ENCODE measurements at places on chromosomes 1 and 21. TPM values are rescaled to one million over a fixed set of nuclear protein-coding genes. Genes with fewer than 3 reads are reported as not detected.

- no peak overlapping the region for H3K27ac ChIP-seq
- no peak for DNase-seq
- no peaks in the 10 kb centered on the region for H3K36me3 ChIP-seq
- no peaks in the 10 kb centered on the region for H3K4me1 ChIP-seq
Observed at GRCh38 chr1:97538113-97538512, 382.7 kb downstream of the DPYD start.

The CYP4B1 gene
- not detected for total RNA-seq

- no peak overlapping the region for H3K4me3 ChIP-seq
- peaks cover 19% of the 10 kb centered on the region for H3K4me1 ChIP-seq
- H3K27ac ChIP-seq: no peak overlapping the region
- no peak for DNase-seq
- peaks cover 5% of the 10 kb centered on the region for H3K27me3 ChIP-seq
Observed at GRCh38 chr1:19074361-19074901, 118.0 kb upstream of the IFFO2 start.

The SRSF11 gene
- total RNA-seq: 118 TPM

DNA sequence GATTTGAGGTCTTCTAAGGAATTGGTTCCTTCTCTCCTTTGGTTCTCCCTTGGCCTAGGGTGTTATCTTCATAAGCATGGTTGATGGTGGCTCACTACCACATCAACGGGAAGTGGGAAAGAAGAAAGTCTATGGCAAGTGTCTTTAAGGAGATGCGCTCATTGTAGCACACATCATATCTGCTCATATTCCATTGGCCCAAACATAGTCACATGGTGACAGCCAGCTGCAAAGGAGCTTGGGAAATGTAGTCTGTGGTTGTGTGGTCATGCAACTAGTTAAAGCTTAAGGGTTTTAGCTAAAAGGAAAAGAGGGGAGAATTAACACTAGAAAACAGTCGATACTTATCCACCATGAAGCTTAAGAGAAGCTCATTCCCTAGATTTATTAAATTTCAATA is 11.4 kb upstream of the MRPS6 start:
- no peak overlapping the region for H3K4me3 ChIP-seq
- H3K27ac ChIP-seq: no peak overlapping the region
- no peaks in the 10 kb centered on the region for H3K36me3 ChIP-seq

Data from HepG2 (cell line).